ENCODE measurements at places on chromosomes 6 and 20.

DNA sequence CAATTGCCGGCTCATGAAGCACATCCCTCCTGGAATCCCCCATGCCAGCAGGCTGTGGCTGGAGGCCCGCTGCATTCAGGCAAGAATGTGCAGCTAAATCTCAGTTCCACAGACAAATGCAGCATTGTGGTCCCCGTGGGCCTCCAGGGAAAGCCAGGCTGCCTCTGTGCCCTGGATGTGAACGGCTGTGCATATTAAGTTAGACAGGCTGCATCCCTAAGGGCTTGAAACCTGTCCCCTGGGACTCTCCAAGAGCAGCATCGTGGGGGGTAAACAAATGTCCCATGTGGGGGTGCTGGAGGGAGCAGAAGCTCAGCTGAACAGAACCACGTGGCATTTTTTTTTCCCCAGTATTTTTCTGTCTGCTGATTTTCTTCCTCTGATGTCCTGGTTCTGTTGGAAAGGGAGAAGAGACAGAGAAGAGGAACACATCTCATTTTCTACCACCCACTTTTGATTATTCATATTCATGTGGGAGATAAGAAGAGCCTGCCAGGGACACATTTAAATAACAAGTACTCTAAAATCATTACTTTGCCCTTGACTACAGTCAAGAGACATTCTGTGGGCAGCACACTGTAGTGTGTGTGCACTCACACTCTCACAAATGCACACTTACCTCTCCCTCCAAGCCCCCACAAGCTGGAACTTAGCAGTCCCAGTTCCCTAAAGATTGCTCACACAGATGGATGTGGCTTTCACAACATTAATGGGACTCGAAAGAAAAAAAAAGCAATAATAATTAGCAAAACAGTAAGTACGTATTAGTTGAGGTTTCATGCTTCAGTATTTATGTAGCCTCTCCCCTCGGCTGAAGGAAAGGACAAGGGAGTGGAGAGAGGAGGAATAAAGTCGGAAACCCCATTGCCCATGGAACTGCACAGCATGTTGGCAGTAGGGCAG, 16.9 kb downstream of the GFOD1 start:
- no peak for DNase-seq

DNA sequence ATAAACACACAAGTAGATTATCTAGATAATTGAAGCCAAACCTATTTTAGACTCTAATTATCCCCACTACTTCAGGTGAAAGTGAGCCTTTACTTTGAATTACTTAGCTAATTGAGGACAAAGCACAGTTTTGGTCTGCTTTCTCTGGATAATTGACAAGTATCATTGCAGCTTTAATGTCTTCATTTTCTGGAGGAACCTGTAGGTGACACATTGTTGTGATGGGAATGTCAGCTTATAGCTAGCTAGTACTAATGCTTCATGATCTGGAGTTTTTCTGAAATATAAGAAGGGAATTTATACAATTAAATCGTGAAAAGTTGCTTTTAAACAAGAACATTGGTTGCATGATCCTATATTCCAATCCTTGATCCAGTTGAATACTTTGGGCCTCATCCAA, 319.3 kb upstream of the CITED2 start:
- DNase-seq = no peak

GRCh38 chr6:110874880-110875547, 429 bp downstream of the AMD1 start:
- DNase-seq = no peak

- no peak for DNase-seq
These were observed 85.6 kb downstream of the PFDN4 start for GRCh38 chr20:54293526-54293925.

DNA sequence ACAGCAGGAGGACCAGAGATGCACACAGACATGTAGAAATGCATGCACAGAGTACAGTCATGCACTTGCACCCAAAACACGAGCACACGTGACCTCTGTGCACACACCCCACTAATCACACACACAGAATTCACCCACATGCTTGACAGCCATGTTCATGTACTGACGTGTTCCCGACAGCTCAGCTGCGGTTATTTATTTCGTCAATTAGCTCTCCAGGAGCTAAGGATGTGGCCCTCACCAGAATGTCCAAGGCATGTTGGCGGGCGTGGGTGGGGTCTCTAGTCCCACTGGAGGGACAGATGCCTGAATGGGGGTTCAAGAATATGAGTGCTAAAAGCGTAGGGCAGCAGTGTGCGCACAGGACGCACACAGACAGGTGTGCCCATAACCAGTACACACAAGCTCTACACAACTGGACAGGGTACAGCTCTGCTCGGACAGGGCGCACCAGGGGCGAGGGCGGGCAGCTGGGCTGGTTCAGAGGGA, 571 bp upstream of the PRPF6 start:
- no peak for DNase-seq

GRCh38 chr6:150349546-150349945, 19.3 kb upstream of the IYD start:
- no peak for DNase-seq

DNA sequence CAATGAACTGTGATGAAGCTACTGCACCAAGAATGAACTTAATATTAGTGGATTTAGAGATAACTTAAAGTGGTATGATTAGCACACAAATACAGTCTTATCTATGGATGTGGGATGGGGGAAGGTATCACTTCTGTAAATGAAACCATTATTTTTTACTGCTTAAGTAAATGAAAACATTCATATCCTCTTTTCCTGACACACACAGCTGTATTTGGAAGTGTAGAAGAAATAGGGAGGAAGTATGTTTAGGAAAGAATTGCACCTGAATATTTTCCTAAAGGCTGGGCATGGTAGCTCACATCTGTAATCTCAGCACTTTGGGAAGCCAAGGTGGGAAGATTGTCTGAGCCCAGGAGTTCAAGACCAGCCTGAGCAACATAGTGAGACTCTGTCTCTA, 96.8 kb downstream of the HIVEP2 start:
- DNase-seq = no peak

DNA sequence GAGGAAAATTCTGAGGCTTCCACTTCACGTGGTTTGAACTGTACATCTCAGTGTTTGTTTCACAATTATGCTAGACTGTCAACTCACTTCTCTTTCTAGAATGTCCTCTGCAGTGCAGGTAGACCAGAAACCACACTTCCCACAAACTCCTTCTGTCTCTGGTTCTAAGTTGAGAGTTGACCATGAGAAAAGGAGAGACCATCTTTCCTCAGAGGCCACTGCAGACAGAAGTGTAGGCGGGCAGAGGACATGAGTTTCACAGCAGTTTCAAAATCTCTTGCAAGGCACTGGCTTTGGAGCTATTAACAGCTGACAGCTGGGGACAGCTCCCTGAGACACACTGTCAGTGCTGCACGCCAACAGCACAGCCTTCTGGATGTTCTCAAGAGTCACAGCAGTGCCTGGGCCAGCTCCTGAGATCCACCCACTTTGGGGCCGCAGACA, 55.4 kb upstream of the MOXD1 start:
- DNase-seq = no peak

DNA sequence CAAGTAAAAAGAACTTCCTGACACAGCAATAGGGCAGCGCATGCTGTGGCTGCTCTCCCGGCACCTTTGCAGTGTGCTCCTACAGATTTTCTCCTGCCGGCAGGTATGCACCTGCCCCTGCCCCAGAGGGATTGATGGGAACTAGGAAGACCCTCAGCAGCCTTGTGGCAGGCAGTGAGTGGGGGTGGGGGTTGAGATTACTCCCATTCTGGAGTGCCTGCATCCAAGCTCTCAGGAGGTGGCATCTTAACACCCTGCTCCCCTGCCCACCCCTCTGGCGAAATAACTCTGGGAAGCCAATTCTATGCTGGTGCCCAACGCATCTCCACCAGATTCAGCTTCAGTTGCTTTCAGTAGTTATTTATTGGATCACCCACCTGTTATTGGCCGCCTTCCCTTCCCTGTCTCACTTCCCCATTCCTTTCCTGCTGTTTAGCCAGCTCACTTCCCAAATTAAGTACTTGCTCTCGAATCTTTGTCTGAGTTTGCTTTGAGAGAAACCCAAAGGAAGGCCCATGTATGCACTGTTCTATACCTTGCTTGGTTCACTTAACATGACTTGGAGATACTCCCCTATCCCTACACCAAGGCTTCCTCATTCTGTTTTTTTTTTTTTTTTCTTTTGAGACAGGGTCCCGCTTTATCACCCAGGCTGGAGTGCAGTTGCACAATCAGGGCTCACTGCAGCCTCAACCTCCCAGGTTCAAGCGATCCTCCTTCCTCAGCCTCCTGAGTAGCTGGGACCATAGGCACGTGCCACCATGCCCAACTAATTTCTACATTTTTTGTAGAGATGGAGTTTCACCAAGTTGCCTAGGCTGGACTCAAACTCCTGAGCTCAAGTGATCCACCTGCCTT, 29.3 kb upstream of the SLC23A2 start:
- DNase-seq = no peak

GRCh38 chr20:37223053-37223452, 38.6 kb downstream of the GHRH start:
- DNase-seq = no peak

GRCh38 chr6:91330896-91331295, 744.0 kb upstream of the MAP3K7 start:
- DNase-seq = no peak

GRCh38 chr6:11789744-11790143, 11.1 kb upstream of the ADTRP start:
- DNase-seq = no peak

GRCh38 chr6:138440296-138440695, 36.3 kb downstream of the HEBP2 start:
- no peak for DNase-seq

- DNase-seq = no peak
These were observed 23.1 kb downstream of the ENPP3 start for GRCh38 chr6:131660195-131660594.

- DNase-seq = no peak
These were observed 49.3 kb downstream of the SIRPA start for GRCh38 chr20:1944345-1945091.

DNA sequence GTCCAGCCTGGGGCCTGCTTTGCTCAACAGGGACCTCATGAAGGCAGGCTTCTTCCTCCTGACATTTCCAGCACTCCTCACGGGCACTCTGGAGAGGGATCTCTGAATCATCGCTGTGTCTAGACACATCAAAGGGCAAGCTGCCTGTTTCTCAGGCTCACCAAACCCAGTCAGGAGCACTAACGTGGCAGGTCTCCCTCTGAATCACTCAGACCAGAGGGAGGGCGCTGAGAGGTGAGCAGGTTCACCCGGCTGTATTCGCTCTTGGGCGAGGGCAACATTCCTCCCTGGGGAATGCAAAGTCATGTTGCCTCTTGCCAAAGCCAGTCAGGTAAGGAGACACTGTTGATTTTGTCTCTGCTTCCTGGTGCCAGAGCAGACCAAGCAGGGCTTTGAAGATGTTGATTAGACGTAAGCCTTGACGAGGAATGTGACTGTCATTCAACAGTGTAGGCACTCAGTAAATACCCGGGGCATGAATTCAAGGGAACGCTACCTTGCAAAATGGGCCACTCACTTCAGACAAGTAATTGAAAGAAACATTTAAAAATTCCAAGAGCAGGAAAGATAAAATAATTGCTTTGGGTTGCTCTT, 50.1 kb downstream of the CYP24A1 start:
- DNase-seq = no peak

DNA sequence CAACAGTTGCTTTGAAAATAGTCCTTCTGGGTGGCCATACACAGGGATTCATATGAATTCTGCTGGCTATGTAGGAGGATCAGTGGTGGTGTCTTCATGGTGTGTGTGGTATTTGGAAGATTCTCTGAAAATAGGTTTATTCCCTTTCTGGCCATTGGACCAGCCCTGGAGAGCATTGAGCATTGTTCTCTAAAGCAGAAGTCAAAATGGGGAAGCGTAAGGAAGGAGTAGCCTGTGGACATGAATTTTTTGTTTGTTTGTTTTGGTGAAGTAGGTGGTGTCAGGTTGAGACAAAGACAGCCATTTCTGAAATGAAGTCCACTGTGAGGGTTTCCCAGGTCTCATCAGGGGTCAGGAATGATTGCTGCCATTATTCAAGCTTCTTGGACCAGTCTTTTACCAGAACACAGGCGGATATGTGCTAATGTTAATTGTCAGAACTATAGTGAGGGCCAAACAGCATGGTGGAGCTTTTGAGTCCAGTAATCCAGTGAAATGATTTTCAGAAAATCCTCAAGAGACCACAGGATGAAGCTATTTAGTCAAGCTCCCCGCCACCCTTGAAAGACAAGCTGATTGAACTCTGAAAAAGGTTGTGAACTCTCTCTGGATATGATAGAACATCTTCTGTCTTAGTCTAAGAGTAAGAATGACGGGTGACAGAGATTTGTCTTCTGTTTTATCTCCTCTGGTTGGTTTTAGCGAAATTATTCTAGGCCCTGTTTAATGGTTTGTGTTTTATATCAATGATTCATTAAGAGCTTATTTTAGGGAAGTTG, 60.0 kb downstream of the DNAH8 start:
- no peak for DNase-seq

DNA sequence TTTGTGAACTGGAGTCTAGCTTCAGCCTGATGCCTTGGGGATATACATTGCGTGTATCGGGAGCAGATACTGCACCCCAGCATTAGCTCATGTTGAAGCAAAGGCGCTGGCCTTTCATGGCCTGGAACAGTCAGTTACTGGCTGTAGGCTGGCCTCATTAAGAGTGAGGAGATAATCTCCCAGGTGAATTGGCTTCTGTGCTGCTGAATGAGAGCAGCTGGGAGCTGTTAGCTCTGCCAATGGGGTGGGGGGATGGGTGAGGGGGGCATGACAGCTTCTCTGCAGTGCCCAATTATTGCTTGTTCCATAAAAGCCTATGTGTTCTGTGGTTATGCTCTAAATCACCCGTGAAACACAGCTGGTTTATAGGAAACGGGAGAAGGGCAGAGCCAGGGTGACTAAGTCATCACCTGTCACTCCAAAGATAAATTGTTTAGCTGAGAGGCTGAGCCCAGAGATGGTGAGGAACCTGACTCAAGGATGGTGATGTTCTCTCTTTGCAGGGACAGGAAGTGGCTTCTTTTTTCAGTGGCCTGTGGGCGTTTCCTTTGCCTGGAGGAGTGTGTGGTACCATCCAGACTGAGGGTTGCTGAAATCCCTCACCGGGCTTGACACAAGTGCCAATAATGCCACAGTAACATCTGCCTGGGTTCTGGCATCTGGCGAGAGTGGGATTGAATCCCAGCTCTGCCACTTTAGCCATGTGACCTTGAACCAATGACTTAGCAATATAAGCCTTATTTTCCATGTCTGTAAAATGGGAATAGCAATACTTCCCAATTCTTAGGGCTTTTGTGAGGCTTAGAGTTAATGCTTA, 170.8 kb downstream of the BCAS1 start:
- no peak for DNase-seq

DNA sequence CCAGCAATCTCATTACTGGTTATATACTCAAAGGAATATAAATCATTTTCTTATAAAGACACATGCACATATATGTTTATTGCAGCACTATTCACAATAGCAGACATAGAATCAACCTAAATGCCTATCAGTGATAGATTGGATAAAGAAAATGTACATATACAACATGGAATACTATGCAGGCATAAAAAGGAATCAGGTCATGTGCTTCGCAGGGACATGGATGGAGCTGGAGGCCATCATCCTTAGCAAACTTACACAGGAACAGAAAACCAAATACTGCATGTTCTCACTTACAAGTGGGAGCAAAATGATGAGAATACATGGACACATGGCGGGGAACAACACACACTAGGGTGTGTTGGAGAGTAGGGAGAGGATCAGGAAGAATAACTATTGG, 58.1 kb upstream of the FBXO30 start:
- no peak for DNase-seq

Data from NCI-H2081 treated with DMSO at 0.1 percent for 48 hours (cell line).